ENCODE measurements at places on chromosomes 7 and 10.

- DNase-seq: no peak
These were observed 4.4 kb downstream of the RGS10 start for GRCh38 chr10:119537953-119538630.

GRCh38 chr7:47785923-47786556 lies 162.2 kb downstream of the PKD1L1 start:
- no peak for DNase-seq

- no peak for DNase-seq
These were observed 43.0 kb upstream of the ZNF438 start for GRCh38 chr10:31074722-31075086.

DNA sequence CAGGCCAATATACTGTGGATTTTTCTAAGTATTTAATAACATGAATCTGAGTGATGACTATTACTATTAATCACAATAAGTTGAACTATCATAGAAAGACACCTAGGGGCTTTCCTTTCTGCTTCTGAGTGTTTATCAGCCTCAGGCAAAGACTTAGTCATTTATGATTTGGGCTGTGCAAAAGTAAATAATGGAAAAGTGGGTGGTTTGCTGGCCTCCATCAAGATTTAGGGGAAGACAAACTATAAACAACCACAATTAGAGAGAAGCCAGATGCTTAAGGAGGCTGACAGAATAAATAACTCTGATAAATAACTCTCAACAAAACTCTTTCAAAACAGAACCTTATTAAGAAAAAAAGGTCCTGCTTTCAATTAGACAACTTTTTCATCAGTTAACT lies 64.7 kb downstream of the MACC1 start:
- no peak for DNase-seq

GRCh38 chr10:18666810-18667209 lies 7.6 kb downstream of the ARL5B start:
- no peak for DNase-seq

DNA sequence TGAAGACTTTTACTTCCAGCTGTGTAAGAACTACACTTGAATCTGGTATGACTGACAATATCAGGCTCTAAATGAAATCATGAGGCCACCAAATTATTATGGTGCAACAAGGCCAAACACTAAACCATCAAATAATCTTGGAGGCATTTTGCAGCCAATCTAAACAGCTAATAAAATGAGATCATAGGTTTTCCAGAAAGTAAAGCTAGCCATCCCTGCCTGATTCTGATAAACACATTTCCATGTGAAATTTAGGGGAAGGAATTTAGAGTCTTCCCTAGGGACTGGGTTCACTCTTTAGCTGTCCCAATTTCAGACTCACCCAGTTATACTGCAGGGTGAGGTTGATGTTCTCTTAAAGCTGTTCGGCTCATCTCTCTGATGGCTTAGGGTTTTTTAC lies 190.3 kb upstream of the TMEM196 start:
- no peak for DNase-seq

GRCh38 chr7:45983720-45984255 lies 62.7 kb upstream of the IGFBP3 start:
- DNase-seq: no peak

DNA sequence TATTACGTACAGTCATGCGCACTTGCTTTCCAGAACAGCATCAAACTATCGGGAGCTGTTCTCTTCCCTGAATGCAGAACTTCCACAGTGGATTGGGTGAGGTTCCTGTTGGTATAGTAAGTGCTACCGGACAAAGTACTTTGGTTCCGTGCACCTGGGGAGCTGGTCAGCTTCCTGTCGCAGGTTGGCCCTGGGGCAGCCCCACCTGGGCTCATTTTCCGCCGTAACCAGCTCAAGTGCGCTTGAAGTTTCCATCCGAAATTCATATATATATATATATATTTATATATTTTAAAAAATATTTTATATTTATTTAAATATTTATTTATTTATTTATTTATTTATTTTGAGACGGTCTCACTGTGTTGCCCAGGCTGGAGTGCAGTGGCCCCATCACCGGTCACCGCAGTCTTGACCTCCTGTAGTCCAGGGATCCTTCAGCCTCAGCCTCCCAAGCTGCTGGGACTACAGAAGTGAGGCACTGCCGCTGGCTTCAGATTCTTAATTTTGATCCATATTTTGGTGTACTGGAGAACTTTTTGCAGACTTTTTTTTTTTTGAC lies 6.5 kb downstream of the SCART1 start:
- DNase-seq: peak; percentile 5

GRCh38 chr7:21371360-21371759 lies 56.5 kb upstream of the SP4 start:
- no peak for DNase-seq

- DNase-seq: no peak
These were observed 236.1 kb downstream of the PTPRN2 start for GRCh38 chr7:158351481-158351880.

GRCh38 chr7:157708919-157709295 lies 372.1 kb downstream of the DNAJB6 start:
- DNase-seq: no peak

GRCh38 chr10:3886191-3886590 lies 101.2 kb upstream of the KLF6 start:
- DNase-seq: no peak

- no peak for DNase-seq
These were observed 94.5 kb downstream of the PPP1R3A start for GRCh38 chr7:113824117-113824823.

Data from D341Med (cell line).